NCI-H1436 treated with DMSO at 0.1 percent for 48 hours (cell line): ENCODE measurements at places on chromosomes 2 and 18.

GRCh38 chr18:26738706-26739105 lies 126.8 kb downstream of the AQP4 start:
- no peak for DNase-seq

DNA sequence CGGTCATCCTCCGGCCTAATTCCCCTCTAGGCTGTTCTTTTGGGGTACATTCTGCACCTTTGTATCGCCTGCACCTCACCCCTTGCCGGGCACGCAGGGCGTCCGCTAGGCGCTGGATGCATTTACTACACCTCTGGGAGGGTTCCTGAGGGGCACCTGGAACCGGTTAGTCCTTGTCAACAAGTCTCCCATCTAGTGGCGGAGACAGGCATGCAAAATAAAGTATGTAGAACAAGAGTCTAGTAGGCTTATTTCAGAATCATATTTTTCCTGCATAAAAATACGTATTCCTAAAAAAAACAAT lies 705 bp upstream of the TEX261 start:
- DNase-seq: no peak

DNA sequence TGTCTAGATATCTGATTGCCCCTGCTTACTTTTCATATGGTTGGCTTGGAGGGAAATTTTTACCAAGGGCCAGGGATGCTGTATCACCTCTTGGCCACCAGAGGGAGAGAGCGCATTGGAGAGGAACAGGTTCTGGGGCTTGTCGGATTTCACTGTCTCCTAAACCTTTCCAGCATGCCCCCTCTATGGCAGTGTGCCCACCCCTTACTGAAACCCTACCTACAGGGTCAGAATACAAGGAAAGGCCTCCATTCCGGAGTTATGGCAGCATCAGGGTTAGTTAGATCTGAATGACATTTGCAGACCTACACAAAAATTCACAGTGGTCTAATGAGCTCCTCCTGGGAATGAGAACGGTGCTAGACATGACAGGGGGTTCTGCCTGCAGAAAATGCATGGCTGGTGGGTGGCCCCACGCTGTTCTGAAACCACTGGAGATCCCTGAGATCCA lies 5.8 kb downstream of the SLC14A2 start:
- DNase-seq: no peak

DNA sequence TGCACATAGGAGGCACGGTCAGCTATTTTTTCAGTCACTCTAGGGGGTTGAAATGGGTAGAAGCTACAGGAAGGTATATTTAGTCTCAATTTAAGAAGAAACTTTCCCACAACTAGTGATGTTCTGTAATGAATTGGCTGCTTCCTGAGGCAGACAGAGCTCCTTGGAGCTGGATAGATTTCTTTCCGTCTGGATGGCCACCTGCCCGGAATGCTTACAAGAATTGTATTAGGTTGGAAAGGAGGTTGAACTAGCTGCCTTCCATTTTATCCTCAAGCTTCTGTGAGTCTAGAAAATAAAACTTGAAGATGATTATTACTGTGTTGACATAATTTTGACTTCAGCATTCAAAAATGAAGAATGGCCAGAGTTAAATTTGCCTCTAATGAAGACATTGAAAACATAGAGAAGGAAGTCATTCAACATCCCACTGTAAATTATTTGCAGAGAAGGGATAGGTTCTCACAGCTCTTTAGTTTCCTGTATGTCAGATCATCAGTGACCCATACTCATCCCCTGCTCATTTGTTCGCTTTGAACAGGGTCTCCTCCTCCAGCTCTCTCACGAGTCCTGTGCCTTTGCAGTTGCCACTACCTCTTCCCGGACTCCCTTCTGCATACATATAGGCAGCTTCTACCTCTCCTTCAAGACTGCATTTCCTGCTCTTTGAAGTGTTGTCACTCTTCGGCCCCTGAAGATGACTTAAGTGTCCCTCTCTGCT lies 88.8 kb downstream of the CRIM1 start:
- DNase-seq: no peak

- no peak for DNase-seq
These were observed 247.0 kb downstream of the TMX3 start for GRCh38 chr18:68467957-68468356.

- no peak for DNase-seq
These were observed 229.2 kb downstream of the GLI2 start for GRCh38 chr2:120964819-120965218.

- no peak for DNase-seq
These were observed 164.9 kb downstream of the GFPT1 start for GRCh38 chr2:69221960-69222751.

- DNase-seq: no peak
These were observed 565.4 kb downstream of the TNS1 start for GRCh38 chr2:217437290-217437870.

- DNase-seq: no peak
These were observed 270.6 kb downstream of the CELF4 start for GRCh38 chr18:37294951-37295350.

DNA sequence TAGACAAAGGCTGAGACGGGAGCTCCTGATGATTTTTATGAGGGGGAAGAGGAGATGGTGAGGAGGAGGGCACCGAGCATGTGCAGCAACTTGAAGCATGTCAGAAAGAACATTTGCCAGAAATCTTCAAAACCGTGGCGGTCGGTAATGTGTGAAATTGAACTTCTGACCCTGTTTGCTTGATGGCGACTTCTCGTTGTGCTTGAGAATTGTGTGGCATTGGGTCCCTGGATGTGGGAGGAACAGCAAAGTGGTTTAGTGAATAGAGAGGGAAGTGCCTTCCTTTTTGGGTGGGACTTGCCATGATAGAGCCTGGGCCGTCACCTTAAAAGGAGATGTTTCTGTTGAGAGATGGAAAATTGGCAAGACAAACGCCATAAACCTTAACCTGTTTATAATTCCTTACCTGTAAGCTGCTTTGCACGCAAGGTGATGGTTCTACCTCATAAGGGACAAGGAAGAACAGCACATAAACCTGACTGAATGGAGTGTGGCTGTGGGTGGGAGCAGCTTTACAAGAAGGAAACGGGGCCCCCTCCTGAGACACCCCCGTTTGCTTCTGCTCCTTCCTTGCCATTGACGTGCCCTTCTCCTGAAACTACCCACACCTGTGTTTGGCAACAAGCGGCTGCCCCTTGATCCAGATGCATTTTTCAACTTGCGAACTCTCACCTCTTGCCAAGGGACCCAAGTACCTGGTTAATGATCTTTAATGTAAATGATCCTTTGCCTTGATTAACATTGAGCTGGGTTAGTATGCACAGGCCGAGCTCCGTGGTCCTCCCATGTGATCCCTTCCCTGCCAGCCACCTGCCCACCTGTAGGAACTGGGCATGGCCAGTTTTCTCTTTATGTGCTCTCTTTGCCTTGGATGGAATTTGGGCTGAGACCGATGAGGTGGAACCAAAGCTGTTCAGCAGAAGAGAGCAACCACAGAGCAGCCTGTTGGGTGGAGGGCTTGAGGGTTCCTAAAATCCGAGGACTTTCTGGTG lies 153.2 kb downstream of the NEDD4L start:
- DNase-seq: no peak

DNA sequence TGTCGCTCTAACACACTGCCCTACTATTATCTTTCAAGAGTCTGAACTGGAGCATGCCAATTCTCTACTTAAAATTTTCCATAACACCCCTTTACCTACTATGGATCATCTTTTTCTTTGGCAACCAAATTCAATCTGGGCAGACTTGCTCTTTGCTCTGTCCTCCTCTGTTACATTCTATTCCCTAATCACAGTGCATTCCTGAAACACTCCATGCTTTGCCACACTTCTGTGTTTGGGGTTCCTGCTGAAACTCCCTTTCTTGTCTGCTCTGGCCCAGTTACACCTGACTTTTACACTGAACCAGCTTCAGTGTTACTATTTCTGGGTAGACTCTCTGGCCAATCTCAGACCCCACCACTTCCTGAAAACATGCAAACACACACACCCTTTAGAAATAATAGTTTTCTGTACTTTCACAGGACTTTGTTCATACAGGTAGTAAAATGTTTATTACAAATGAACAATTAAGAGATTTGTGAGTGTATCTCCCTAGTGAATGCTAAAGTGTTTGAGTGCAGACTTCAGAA lies 119.9 kb upstream of the DCC start:
- DNase-seq: no peak

- no peak for DNase-seq
These were observed 101.6 kb downstream of the INO80D start for GRCh38 chr2:205984381-205984780.

- no peak for DNase-seq
These were observed 57.0 kb downstream of the CUL3 start for GRCh38 chr2:224528171-224528570.

- no peak for DNase-seq
These were observed 36.1 kb upstream of the MPPE1 start for GRCh38 chr18:11944252-11944651.

- DNase-seq: no peak
These were observed 45.9 kb downstream of the ITPRID2 start for GRCh38 chr2:181937473-181937872.

- DNase-seq: no peak
These were observed 226.5 kb upstream of the RBMS1 start for GRCh38 chr2:160720098-160720497.

- no peak for DNase-seq
These were observed 58.6 kb upstream of the SLC25A52 start for GRCh38 chr18:31819106-31819924.

DNA sequence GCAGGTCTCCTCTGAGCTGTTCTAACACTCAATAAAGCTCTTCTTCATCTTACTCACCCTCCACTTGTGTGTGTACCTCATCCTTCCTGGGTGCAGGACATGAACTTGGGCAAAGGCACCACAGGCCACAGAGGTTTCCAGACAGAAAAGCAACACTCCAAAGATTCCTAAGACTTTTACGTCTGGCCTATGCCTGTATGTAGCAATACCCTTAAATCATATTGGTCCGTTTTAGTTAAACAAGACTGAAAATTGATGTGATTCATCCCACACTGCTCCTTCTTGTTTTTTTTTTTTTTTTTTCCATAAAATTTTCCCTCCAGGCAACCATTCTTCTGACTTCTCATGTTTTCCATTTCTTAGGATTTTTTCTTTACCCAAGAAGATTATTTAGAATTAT lies 404.3 kb downstream of the PID1 start:
- DNase-seq: no peak

GRCh38 chr2:69517410-69517809 lies 80.2 kb upstream of the NFU1 start:
- no peak for DNase-seq

DNA sequence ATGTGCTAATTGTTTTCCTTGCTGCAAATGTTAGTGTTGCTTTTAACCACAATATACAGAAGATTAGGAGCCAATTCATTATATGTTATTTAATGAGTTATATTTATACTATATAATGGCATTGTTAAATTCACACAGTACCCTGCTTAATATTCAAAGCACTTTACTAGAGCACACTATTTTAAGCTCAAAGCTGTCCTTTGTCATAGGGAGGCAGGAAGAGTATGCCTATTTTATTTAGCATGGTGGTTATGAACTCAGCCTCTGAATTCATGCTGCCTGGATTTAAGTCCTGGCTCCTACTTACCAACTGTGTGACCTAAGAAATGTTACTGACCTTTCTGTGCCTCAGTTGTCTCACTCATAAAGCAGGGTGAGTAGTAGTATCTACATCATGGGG lies 80.5 kb downstream of the FASTKD2 start:
- DNase-seq: no peak

- DNase-seq: no peak
These were observed 60.4 kb downstream of the WDSUB1 start for GRCh38 chr2:159226059-159226461.

- DNase-seq: no peak
These were observed 149.3 kb downstream of the HAUS1 start for GRCh38 chr18:46253498-46253897.

DNA sequence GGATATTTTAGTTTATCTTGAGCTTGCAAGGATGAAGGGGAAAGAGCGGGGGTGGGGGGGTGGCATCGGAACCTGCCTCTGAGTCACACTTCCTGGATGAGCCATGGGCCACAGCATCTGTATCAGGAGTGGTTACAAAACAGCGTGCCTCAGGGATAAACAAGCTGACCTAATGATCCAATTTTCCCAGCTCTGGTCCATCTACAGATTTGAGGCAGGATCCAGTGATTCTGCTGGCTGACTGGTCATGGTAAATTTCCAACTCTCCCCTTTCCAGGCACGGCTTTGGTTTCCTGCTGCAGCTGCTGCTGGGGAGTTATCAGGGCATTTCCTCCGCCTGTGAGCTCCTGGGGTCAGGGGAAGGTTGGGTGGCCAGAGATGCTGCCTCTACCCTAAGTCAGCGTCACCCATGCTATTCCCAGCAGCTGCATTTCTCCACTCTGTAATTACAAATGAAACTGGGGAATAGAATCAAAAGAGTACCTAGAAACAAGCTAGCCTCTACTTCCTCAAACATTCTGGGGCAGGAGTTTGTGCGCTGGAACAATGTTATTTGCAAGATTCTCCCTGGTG lies 4.7 kb upstream of the HPCAL1 start:
- no peak for DNase-seq

DNA sequence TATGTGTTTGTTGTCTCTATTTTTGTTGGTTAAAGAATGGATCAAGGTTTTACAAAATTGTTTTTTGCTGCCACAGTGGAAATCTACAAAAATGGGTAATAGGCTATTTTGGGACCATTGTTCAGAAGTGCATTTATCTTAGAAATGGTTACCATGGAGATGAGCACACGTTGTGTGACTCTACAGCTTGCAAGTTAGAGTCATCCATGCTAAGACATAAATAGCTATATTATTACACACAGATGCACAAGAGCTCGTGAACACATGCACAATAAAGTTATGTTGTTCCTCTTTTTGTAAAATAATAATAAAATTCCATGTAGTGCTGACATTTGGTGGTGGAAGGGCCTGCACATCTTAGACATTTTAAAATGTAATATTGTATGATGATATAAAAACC lies 15.5 kb upstream of the DUSP19 start:
- no peak for DNase-seq

GRCh38 chr18:48412339-48412929 lies 3.3 kb upstream of the ZBTB7C start:
- DNase-seq: peak; percentile 14

DNA sequence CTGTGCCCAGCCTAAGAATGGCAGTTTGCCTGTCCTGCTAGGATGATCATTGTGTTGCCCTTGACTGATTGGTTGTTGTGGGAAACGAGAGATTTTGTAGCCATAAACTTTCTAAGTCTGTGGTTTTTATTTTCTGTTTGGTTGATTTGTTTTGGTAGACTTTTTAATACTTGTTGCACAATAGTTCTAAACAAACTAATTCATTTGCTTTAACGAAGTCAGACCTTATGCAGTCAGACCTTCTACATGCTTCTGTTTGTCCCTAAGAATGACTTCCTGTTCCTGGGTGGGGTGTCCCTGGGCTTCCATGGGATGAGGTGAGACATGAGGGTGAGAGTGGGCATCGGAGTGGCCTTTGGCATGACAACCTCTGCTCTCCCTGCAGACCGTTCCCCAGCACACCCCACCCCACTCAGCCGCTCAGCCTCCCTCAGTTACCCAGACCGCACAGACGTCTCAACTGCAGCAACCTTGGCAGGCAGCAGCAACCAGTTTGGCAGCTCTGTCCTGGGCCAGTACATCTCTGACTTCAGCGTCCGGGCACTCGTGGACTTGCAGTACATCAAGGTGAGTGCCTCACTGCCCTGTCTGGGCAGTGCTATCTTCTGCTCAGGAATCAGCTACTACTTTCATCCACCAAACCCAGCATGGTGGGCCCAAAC lies 7.8 kb upstream of the CNNM3 start:
- no peak for DNase-seq
